ENCODE measurements at places on chromosomes 4 and X. TPM values are rescaled to one million over a fixed set of nuclear protein-coding genes. Genes with fewer than 3 reads are reported as not detected.

DNA sequence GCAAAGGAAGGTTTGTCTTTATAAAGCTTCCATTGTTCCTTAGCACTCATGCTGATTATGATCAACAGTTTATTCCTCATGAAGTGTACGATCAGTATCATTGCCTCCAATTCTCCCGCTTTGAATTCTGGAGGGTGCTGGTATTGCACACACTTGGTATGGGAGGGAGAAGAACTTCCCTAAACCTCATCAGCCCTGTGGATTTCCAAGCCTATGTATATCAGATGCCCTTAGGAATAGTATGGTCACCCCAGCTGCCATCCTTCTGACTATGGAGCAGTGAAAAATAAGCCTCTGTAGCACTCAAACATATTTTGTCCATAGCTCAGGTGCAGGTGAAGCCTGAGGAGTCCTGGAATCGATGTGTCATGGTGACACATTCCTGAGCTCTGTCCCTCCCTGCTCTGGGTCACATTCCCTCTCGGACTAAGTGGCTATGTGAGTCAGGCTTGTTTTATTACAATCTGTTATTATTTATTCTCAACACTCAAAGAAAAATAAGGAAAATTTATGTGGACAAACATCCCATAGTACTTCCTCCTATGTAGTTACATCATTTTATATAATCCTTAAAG is 2.0 kb upstream of the ZDHHC9 start:
- DNase-seq, result no peak
- H3K27me3 ChIP-seq, result no peaks in the 10 kb centered on the region
- no peak overlapping the region for H3K27ac ChIP-seq
- peaks cover 6% of the 10 kb centered on the region for H3K4me1 ChIP-seq

- no peaks in the 10 kb centered on the region for H3K36me3 ChIP-seq
- no peak overlapping the region for H3K4me3 ChIP-seq
- H3K27ac ChIP-seq, result no peak overlapping the region
- H3K27me3 ChIP-seq, result no peaks in the 10 kb centered on the region
- H3K4me1 ChIP-seq, result no peaks in the 10 kb centered on the region
- DNase-seq, result no peak
These were observed 29.8 kb upstream of the ESX1 start for GRCh38 chrX:104284507-104284906.

DNA sequence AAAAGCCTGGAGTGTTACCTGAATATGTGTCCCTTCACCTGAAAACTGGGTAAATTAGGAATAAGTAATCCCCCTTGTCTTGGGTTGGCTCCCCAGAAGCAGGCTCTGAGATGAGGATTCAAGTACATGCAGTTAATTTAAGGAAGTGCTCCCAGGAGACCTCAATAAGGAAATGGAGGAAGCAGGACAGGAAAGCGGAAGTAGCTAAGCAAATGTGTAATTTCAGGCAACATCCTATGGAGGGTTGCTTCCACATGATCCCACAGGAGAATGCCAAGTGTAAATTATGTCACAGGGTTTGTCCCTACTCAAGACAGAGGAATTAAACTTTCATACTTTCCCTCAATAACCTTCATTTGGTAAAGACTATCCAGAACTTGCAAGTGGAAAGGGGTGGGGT is 48.1 kb upstream of the ARHGEF6 start:
- DNase-seq, result no peak
- H3K4me1 ChIP-seq, result no peaks in the 10 kb centered on the region
- H3K36me3 ChIP-seq, result no peaks in the 10 kb centered on the region
- no peak overlapping the region for H3K27ac ChIP-seq
- H3K4me3 ChIP-seq, result no peak overlapping the region

DNA sequence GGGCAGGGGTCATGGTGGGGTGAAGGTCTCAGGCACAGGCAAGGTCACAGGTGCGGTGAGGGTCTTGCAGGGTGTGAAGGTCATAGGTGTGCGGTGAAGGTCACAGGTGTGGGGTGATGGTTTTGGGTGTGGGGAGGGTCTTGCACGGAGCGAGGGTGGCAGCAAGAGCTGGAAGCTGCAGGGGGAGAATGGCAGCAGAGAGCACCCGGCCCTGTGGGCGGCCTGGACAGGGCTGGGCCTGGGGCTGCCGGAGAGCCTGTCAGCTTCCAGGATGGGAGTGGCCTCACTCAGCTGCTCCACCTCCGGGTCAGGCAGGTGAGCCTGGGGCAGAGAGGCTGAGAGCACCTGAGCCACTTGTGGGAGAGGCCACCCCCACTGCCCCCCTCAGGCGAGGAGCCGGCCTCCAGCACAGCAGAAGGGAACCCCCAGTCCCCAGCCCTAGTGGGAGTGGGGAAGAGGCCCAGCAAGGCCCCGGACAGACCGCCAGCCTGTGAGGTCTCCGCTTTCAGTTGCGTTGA is 1.5 kb downstream of the MSANTD1 start:
- no peaks in the 10 kb centered on the region for H3K36me3 ChIP-seq
- H3K27ac ChIP-seq, result no peak overlapping the region
- H3K27me3 ChIP-seq, result no peaks in the 10 kb centered on the region
- H3K4me1 ChIP-seq, result no peaks in the 10 kb centered on the region

GRCh38 chrX:39242187-39242586 is 440.9 kb downstream of the MID1IP1 start:
- H3K36me3 ChIP-seq, result no peaks in the 10 kb centered on the region
- DNase-seq, result no peak
- H3K27me3 ChIP-seq, result no peaks in the 10 kb centered on the region
- H3K4me3 ChIP-seq, result no peak overlapping the region
- H3K27ac ChIP-seq, result no peak overlapping the region
- H3K4me1 ChIP-seq, result no peaks in the 10 kb centered on the region

- H3K4me3 ChIP-seq, result no peak overlapping the region
- H3K36me3 ChIP-seq, result no peaks in the 10 kb centered on the region
- no peaks in the 10 kb centered on the region for H3K4me1 ChIP-seq
These were observed 60.7 kb upstream of the RAPGEF2 start for GRCh38 chr4:159042097-159042605.

- peaks cover 10% of the 10 kb centered on the region for H3K4me1 ChIP-seq
- DNase-seq, result no peak
- H3K27me3 ChIP-seq, result no peaks in the 10 kb centered on the region
- H3K4me3 ChIP-seq, result no peak overlapping the region
- H3K36me3 ChIP-seq, result no peaks in the 10 kb centered on the region
These were observed 113.3 kb upstream of the ATP6AP2 start for GRCh38 chrX:40467454-40467853.

DNA sequence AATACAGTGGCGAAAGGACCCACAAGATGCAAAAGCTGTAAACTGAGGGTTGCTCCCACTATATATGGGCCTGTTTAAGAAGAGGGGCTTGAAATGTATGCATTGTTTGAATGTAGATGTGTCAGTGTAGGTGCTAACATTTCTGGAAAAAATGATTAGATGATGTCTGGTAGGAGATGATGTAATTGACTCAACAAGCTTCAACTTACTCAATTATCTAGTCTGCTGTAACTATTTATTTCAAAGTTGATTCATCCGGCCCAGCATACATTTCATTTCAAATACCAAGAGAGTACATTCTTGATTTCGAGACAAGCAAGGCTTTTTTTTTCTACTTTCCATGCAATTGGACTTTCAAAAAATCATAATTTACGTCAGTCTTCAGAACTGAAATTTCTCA is 9.3 kb upstream of the ENAM start:
- no peak overlapping the region for H3K27ac ChIP-seq
- no peak for DNase-seq
- H3K4me3 ChIP-seq, result no peak overlapping the region
- H3K36me3 ChIP-seq, result no peaks in the 10 kb centered on the region
- no peaks in the 10 kb centered on the region for H3K27me3 ChIP-seq

DNA sequence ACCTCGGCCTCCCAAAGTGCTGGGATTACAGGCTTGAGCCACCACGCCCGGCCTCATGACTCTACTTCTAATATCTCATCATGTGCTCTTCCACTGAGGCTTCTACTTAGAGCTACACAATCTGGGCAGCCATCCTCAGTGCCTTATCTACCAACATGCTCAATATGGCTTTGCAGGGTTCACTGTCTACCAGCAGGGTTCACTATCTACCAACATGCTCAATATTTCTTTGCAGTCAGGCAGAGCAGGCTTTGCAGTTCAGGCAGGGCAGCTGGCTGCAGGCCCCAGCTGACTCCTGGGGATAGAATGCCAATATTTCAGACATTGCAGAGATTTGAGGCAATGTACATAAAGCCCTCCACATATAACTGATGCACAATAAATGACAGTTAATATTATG is 47.5 kb downstream of the PKD2 start:
- DNase-seq, result no peak
- no peaks in the 10 kb centered on the region for H3K36me3 ChIP-seq
- no peak overlapping the region for H3K4me3 ChIP-seq
- H3K27me3 ChIP-seq, result no peaks in the 10 kb centered on the region
- H3K4me1 ChIP-seq, result no peaks in the 10 kb centered on the region

- H3K36me3 ChIP-seq, result no peaks in the 10 kb centered on the region
- peaks cover 27% of the 10 kb centered on the region for H3K4me1 ChIP-seq
- no peak overlapping the region for H3K27ac ChIP-seq
- H3K27me3 ChIP-seq, result no peaks in the 10 kb centered on the region
- H3K4me3 ChIP-seq, result no peak overlapping the region
- no peak for DNase-seq
These were observed 11.8 kb upstream of the SPON2 start for GRCh38 chr4:1183985-1184773.

DNA sequence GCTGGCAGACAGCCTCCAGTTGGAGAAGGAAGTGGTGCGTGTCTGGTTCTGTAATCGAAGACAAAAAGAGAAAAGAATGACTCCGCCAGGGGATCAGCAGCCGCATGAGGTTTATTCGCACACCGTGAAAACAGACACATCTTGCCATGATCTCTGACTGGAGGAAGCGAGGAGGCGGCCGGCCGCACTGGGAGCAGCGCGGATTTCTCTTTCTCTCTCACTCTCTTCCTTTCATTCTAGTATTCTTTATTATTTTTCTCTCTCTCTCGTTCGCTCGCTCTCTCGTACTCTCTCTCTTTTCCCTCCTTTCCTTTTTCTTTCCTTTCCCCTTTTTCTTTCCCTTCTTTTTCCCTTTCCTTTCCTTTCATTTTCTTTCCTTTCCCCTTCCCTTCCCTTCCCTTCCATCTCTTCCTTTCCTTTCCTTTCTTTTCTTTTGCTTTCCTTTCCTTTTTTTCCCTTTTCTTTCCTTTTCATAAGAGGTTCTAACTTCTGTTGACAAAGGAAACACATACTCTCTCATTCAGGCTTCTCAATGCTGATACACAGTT is 1.2 kb downstream of the POU3F4 start:
- no peak overlapping the region for H3K4me3 ChIP-seq
- H3K36me3 ChIP-seq, result no peaks in the 10 kb centered on the region
- no peaks in the 10 kb centered on the region for H3K27me3 ChIP-seq
- DNase-seq, result no peak

- H3K27ac ChIP-seq, result no peak overlapping the region
- no peaks in the 10 kb centered on the region for H3K36me3 ChIP-seq
- DNase-seq, result no peak
- H3K27me3 ChIP-seq, result no peaks in the 10 kb centered on the region
- H3K4me1 ChIP-seq, result peaks cover 44% of the 10 kb centered on the region
These were observed 348.7 kb upstream of the KLF3 start for GRCh38 chr4:38315286-38315685.

GRCh38 chr4:1833307-1834046 is 22.5 kb downstream of the LETM1 start:
- H3K4me1 ChIP-seq, result no peaks in the 10 kb centered on the region
- DNase-seq, result no peak
- no peak overlapping the region for H3K27ac ChIP-seq

The SCRG1 gene
- total RNA-seq, result not detected

The MUC7 gene
- total RNA-seq, result not detected

The IL9R gene
- total RNA-seq, result 5.0 TPM

All from CD8-positive, alpha-beta memory T cell (primary cell).